ENCODE measurements at places on chromosomes 1 and 21. TPM values are rescaled to one million over a fixed set of nuclear protein-coding genes. Genes with fewer than 3 reads are reported as not detected.

DNA sequence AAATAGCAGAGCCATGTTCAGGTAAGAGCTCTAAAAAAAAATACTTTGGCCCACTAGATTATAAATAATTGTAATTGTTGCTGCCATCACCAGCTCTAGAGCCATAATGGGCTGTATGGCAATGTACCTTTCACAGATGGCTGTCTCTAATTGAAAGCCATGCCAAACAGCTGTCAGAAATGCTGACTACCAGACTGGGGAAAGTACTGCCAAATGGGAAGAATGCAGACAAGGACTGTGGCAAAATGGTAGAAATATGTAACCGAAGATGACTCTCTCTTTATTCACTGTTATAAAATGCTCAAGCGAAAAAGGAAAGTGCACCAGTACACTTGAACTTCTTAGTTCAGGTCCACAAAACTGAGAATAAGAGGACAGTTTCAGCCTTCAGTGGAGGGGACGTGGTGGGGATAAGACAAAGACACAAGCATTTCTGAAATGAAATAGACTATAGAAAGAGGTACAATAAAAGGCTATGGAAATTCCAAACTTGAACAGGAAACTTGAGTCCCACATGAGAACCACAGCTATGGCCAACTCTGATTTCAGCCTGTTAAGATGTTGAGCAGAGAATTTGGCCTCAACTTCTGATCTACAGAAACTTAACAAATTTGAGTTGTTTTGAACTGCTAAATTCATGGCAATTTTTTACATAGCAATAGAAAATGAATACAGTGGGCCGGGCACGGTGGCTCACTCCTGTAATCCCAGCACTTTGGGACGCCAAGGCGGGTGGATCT is 46.5 kb upstream of the LPGAT1 start:
- H3K4me1 ChIP-seq, result no peaks in the 10 kb centered on the region
- no peaks in the 10 kb centered on the region for H3K27me3 ChIP-seq
- H3K27ac ChIP-seq, result no peak overlapping the region
- no peak for DNase-seq

- H3K27ac ChIP-seq, result no peak overlapping the region
- no peaks in the 10 kb centered on the region for H3K36me3 ChIP-seq
- H3K27me3 ChIP-seq, result no peaks in the 10 kb centered on the region
Measured at GRCh38 chr1:44453798-44454349, 48.8 kb downstream of the RNF220 start.

DNA sequence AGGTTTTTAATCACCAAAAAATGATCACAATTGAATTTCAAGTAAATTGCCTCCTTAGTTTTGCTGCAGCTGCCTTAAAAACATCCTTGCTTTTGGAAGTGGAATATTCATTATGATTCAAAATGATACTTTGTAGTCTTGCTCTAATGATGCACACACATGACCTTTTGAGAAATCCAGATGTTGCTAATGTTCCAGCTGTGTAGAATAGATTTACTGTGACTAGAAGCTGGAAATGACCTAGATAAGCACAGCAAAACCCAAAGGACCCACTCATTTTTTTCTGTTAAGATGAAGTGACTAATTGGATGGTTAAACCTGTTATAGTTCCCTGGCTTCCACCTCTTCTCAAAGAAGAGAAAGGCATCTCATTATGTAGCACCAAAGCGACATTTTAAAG is 64.6 kb upstream of the RALGPS2 start:
- H3K27me3 ChIP-seq, result no peaks in the 10 kb centered on the region
- H3K4me3 ChIP-seq, result no peak overlapping the region
- H3K36me3 ChIP-seq, result no peaks in the 10 kb centered on the region
- no peaks in the 10 kb centered on the region for H3K4me1 ChIP-seq

The LCE1A gene
- total RNA-seq, result not detected

The KRTAP7-1 gene
- total RNA-seq, result not detected
